Stimulated activated CD8-positive, alpha-beta memory T cell treated with anti-CD3 and anti-CD28 coated beads, Interleukin-2, amount 100 ng/mL, for 1 hour (primary cell): ENCODE measurements at places on chromosomes 1 and 21.

GRCh38 chr1:216330262-216330661, 93.0 kb downstream of the USH2A start:
- DNase-seq: no peak

GRCh38 chr1:111417755-111418154, 9.8 kb downstream of the OVGP1 start:
- no peak for DNase-seq

DNA sequence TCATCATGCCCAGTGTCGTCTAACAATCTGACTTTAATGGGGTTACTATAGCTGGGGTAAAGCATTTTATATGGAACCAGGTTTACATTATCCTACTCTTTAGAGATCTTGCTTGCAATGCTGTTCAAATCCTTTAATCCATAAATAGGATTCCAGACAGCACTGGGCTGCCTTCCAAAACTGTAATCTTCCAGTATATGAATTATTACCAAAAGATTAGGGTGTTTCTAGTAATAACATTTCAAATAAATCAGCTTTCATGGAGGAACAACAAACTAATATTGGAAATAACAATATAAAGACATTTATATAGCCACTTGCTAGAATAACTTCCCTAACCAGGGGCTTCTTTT, 88.6 kb upstream of the PLXNA2 start:
- DNase-seq: no peak

GRCh38 chr1:246597340-246597739, 31.1 kb downstream of the CNST start:
- DNase-seq: no peak

GRCh38 chr1:210144736-210145135, 87.9 kb upstream of the SERTAD4 start:
- no peak for DNase-seq
